ENCODE measurements at places on chromosomes 4 and X. TPM values are rescaled to one million over a fixed set of nuclear protein-coding genes. Genes with fewer than 3 reads are reported as not detected.

GRCh38 chr4:49516796-49517195, 530.7 kb downstream of the CWH43 start:
- H3K4me1 ChIP-seq = no peaks in the 10 kb centered on the region
- H3K27ac ChIP-seq = no peak overlapping the region
- no peaks in the 10 kb centered on the region for H3K27me3 ChIP-seq
- no peak overlapping the region for H3K4me3 ChIP-seq

DNA sequence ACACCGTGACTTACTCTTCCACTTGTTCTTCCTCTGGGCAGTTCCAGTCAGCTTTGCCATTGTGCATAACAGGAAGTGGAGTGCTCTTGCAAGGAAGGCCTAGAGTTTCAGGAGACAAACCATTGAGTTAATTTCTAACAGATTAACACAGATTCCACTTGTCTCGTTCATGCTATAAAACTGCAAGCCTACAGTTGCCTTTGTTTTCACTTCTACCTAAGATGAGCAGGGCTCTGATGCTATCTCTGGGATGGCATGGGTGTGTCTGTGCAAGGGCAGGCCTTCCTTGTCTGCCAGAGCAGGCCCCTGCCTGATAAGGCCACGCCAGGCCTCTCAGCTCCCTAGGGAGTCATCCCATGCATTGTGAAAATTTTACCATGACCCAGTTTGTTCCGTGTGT, 67.7 kb upstream of the PGRMC2 start:
- DNase-seq = no peak
- no peaks in the 10 kb centered on the region for H3K36me3 ChIP-seq
- no peak overlapping the region for H3K27ac ChIP-seq
- H3K27me3 ChIP-seq = no peaks in the 10 kb centered on the region

- H3K27ac ChIP-seq = no peak overlapping the region
- H3K27me3 ChIP-seq = no peaks in the 10 kb centered on the region
- DNase-seq = no peak
- no peak overlapping the region for H3K4me3 ChIP-seq
These were observed 38.6 kb upstream of the HMX1 start for GRCh38 chr4:8910100-8910821.

DNA sequence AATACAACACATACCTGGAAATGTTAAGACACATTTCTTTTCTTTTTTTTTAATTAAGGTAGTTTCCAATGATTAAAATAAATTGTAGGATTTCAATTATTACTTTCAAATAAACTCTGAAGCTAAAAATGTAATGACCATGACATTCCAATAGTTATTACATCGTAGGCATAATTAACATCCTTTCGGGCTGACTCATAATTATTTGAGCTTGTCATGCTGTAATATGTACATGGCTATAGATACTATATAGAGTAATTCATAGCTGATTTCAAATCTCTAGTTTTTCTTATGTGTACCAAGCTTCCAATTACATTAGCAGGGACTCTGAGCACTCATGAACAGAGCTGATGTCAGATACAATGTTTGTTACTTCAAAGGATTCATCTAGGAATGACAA, 125.7 kb upstream of the GABRG1 start:
- no peak for DNase-seq
- H3K27me3 ChIP-seq = no peaks in the 10 kb centered on the region
- H3K4me1 ChIP-seq = no peaks in the 10 kb centered on the region
- no peaks in the 10 kb centered on the region for H3K36me3 ChIP-seq
- H3K27ac ChIP-seq = no peak overlapping the region

DNA sequence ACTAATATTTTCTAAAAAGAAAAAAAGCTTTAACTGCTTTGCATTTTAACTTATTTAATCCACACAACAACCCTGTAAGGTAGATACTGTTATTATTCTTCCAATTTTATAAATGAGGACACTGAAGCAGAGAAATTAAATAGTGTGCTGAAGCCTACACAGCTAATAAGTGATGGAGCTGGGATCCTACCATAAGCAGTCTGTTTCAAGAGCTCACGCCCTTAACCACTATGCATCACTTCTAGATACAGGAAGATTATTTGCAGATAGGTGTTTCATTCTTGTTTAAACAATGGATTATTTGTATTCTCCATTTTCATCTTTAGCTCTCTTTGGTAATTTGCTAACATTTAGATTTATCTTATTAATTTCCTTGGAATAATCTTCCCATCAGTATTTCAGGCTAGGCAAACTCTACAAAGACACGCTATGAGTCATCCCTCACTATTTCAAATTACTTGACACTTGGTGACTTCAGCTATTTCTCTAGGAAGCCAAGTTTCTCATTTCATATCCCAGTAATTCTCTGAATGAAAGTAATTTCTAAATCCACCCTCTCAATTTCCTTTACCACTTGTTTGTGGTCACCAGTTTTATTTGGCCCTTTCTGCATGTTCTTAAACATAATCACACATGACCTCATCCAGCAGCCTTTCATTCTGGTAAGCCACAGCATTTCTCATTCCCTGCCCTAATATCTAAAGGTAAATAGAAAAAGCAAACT, 67.3 kb downstream of the ASB9 start:
- H3K4me1 ChIP-seq = peaks cover 42% of the 10 kb centered on the region
- no peak overlapping the region for H3K4me3 ChIP-seq
- H3K27me3 ChIP-seq = no peaks in the 10 kb centered on the region
- peaks cover 3% of the 10 kb centered on the region for H3K36me3 ChIP-seq

DNA sequence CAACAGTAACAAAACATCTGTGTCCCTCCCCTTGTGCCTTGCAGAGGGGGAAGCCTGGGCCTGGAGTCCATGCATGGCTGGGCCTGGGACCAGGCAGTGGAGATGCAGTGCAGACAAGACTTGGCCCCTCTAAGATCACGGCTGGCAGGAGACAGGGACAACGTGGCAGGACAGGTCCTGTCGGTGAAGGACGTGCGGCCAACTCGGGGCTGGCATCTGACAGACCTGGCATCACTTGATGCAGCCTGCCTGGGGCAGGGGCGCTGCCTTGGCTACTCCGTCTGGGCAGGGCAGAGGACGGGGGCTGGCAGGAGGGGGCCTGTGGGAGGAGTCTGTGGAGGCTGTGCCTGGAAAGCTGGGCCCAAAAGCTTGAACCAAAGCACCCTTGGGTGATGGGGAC, 112.1 kb downstream of the CPZ start:
- H3K27ac ChIP-seq = no peak overlapping the region
- H3K4me1 ChIP-seq = no peaks in the 10 kb centered on the region
- no peaks in the 10 kb centered on the region for H3K36me3 ChIP-seq
- H3K27me3 ChIP-seq = no peaks in the 10 kb centered on the region
- H3K4me3 ChIP-seq = no peak overlapping the region
- DNase-seq = no peak

The DMRTC1 gene
- not detected for total RNA-seq

The BTK gene
- total RNA-seq = 1.6 TPM

The MAGED4B gene
- 1.5 TPM for total RNA-seq

All from activated CD8-positive, alpha-beta T cell treated with anti-CD3 and anti-CD28 coated beads for 36 hours (primary cell).